ENCODE measurements at places on chromosomes 5 and 9.

GRCh38 chr5:75758116-75758515, 40.9 kb upstream of the POC5 start:
- no peak for DNase-seq

- DNase-seq = peak; percentile 88
Observed at GRCh38 chr9:84856181-84856632, 186.7 kb downstream of the NTRK2 start.

DNA sequence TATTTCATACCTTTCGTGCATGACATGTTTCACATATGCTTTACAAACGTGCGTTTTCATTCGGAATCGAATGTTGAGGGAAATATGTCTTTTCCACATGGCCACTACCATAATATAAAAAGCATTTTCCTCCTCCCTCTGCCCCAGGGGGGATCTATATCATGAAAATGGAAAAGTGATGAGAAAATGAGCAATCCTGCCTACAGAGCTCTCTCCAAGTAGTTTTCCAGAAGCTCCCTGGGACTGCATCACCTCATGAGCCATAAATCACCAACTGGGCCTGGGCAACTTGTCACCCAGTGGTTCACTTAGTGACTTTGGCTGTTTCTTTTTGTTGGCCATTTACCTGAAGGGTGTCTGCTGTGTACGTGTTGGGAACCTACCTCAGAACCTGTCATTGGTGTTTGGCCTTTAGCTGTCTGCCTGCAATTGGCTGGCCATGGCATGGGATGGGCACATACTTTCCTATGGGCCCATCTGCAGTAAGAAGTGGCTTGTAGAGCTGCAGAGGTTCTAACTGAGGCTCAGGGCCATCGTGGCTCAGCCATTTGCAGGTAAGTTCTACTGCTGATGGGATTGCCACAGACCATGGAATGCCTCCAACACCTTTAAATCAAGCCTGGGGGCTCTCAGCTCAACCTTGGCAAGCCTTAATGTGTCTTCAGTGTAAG, 9.5 kb upstream of the TIFAB start:
- peak; percentile 42 for DNase-seq

- no peak for DNase-seq
Observed at GRCh38 chr9:129178568-129179382, 714 bp upstream of the IER5L start.

DNA sequence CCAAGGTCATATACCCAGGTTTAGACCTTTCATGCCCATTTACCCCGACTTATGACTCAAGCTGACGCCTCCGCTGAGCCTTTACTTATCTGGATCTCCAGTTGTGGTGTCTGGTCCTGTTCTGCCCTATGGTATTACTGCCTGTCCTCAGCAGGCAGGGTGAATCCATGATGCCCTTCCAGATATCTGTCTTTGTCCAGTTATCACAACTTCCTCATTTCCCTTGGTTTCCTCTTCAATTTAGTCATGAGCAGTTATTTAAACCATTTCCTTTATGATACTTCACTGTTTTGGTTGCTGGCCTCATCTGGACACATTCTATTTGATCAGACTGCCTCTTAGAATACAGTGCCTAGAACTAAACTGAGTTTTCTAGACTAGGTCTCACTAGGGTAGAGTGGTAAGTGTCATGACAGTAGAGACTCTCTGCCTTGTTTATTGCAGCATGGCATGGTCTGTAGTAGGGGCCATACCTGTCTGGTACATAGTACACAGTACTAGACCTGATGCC, 93.3 kb downstream of the MELK start:
- no peak for DNase-seq

DNA sequence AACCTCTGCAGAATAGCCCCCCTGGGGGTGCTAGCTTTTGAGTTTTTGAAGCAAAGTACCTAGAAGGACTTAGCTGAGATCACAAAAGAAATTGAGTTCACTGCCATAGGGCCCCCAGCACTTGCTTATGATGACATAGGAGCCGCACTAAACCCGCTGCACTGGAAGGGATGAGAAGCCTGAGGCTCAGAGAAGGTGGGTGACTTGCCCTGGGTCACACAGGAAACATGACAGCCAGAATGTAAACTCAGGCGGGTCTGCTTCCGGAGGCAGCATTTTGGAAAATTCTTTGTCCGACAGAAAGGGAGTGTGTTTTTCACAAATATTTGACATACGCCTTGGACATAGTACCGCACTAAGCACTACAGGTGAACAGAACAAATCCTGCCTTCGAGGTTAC, 8.4 kb upstream of the TOR1B start:
- no peak for DNase-seq

GRCh38 chr5:30112867-30113266, 1080.6 kb upstream of the CDH6 start:
- no peak for DNase-seq

- no peak for DNase-seq
Observed at GRCh38 chr5:151721812-151722391, 35.2 kb upstream of the SPARC start.

GRCh38 chr9:93520523-93520922, 55.9 kb upstream of the PHF2 start:
- no peak for DNase-seq

- DNase-seq = no peak
Observed at GRCh38 chr5:2111569-2112105, 228.9 kb upstream of the IRX4 start.

DNA sequence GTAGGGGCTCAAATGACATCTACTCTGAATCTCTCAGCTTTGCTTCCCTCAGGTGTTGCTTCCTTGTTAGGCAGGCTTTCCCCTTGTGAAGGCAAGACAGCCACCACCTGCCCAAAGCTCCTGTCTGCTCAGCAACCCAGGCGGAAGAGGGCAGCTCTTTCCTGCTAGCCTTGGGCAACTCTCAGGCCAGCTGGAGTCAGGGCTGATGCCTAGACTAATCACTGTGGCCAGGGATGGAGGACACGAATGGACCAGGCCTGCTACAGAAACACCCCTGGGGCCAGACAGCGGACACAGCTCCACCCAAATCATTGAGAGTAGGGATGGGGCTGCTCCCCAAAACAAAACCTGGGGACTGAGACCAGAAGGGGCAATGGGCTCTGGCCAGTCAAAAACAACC, 138.0 kb downstream of the MTX3 start:
- no peak for DNase-seq

DNA sequence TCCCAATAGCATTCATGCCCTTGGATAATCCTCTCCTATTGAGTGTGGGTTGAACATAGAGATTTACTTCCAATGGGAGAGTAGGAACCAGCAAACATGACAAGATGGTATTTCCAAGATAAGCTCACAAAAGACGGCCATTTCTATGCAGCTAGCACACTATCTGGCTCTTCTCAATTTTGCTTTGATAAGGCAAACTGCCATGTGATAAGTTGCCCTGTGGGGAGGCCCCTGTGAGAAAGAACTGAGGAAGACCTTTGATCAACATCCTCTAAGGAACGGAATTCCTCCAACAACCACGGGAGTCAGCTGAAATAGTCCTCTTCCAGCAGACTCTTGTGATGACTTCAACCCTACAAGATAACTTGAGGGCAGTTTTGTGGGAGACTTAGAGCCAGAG, 211.9 kb upstream of the TRPM3 start:
- no peak for DNase-seq

DNA sequence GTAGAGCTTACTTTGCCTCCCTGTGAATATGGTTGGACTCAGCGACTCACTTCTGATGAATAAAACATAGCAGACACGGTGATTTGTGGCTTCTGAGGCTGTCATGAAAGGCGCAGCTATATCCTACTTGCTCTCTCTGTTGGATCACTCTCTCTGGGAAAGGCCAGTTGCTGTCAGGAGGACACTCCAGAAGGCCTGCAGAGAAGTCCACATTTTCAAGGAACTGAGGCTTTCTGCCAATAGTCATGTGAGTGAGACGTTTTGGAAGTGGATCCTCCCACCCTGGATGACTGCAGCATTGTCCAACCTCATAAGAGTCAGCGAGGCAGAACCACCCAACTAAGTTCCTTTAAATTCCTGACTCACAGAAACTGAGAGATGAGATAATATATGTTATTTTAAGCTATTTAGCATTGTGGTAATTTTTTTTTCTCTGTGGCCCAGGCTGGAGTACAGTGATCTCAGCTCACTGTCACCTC, 156.0 kb upstream of the MAST4 start:
- DNase-seq = peak; percentile 49

GRCh38 chr5:157108976-157109375, at the start of gene HAVCR2:
TSS of gene HAVCR2 (minus strand) at chr5:157109044. CDS start at chr5:157108983, 61 bp downstream.
- DNase-seq = peak; percentile 8

GRCh38 chr5:80181618-80182211, 74.1 kb downstream of the SERINC5 start:
- DNase-seq = no peak

- DNase-seq = no peak
Observed at GRCh38 chr5:2021484-2022176, 138.9 kb upstream of the IRX4 start.

DNA sequence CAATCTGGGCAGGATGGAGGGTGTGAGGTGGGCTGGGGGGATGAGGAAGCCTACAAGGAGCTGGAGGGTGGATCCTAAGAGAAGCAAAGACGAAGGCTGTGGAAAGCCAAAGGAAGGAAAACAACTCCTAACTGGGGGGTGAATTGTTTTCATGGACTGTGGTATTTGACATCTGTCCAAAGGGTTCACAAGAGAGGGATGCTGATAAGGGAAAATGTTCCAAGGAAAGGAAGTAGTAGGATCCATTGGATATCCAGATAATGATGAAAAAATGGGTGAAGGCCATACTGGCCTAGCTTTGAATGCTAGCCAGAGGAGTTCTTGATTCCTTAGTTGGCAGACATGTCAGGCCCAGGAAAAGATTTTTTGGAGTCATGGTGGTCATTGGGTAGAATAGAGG, 51.8 kb upstream of the FOXI1 start:
- DNase-seq = no peak

DNA sequence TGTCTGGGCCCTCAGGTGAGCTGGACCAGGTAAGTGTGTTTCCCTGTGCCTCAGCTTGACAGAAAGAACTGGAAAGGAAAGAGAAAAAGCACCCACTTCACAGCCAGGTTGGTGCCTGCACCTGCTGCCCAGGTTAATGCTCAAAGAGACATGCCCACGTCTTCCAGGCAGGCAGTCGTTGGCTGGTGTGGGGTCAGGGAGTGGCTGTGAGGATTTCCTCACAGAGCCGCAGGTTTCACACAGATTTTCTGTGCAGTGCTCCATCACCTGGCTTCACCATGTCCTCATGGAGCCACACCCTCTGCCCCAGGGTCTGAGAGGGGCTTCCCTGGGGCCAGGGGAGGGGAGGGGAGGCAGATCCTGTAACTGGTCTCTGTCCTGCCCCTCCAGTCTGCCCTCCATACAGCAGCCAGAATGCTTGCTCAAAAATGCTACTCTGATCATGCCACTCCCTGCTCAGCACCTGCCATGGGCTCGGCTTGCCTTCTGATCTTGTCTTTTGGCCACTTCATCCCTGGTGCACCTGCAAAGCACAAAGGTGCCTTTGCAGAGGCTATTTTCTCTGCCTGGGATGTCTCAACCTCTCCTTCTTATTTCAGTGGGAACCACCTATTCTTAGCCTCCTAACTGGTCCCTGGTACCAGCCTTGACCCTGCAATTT, 82.5 kb upstream of the UBTD2 start:
- DNase-seq = no peak

DNA sequence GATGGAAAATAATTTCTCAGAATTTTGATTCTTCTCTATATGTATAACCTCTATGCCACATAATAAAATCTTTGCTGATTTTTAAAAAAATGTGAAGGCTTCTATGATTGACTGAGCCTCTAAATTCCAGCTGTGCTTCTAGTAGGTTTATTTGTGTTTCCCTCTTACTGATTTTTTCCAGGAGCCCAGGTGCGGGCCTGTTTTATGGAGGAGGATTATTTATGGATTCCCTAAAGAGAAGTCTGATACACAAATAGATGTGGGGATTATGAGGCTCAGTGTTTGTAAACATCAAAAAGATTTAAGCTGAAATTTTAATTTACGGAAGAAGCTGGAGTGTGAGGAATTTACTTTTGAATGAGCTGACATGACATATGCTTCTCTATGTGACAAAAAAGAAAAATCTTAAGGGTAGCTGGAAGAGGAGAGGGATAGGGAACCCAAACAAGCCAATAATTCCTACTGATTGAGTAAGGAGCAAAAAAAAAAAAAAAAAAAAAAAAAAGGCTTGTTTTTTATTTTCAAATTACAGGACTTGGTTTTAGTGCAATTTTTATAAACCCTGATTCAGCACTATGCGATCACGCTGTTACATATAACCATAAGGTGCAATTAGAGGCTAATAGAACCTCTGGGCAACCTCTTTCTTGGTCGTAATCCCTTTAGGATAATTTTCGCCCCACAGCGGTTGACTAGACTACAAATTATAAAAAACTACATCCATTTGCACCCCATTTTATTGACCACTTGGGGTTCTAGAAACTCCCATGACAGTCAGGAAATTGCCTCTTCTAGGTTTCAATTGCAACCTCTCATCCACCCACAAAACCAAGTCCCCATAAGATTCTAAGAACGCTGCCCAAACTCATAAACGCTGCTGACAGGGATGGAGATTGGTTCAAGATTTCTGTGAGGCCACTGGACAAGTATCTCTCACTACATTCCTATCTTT, 44.4 kb upstream of the RAI14 start:
- DNase-seq = no peak

DNA sequence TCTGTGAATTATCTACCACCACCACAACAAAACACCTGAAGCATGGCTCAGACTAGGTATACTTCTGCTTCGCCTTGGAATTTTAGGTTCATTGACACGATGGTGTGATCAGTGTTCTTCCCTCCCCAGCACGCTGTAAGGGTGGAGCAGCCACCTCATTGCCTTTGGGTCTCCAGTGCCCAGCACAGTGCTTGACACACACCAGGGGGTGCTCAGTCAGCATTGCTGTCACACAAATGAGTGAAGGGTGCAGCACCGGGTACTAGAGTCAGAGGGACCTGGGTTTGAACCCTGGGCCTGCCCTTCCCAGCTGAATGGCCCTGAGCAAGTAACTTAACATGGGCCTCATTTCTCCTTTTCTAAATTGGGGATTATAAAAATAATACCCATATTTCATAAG, 9.9 kb upstream of the ANGPTL2 start:
- no peak for DNase-seq

GRCh38 chr9:27353474-27354229, 56.7 kb upstream of the EQTN start:
- no peak for DNase-seq

DNA sequence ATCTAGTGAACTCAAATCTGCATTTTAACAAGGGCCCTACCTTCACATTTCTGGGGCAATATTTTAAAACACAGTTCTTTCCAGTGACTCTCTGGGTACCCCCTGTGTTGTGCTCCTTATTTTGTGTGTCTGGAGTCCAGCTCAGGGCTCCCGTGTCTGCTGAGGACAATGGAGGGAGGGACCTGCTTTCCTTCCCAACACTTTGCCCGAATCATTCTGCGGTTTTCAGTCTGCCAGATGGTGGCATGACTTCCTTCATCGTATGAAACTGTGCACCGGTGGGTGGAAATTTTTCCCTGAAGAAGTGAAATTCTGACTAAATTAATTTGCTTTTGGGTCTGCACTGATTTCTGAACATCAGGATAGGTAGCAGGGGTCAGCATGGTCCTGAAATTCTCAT, 153.6 kb upstream of the CD180 start:
- DNase-seq = no peak

GRCh38 chr5:145536133-145536532, 299.0 kb downstream of the PRELID2 start:
- DNase-seq = no peak

GRCh38 chr9:34830068-34830467, 120.1 kb upstream of the CCL21 start:
- DNase-seq = no peak

- DNase-seq = no peak
Observed at GRCh38 chr9:81874250-81874649, 54.0 kb upstream of the SPATA31D4 start.
